ENCODE measurements at places on chromosomes 6 and 20.

GRCh38 chr20:17941087-17941825 is 27.3 kb downstream of the SNX5 start:
- DNase-seq: no peak

- DNase-seq: no peak
Measured at GRCh38 chr6:139538366-139538765, 163.9 kb upstream of the CITED2 start.

- no peak for DNase-seq
Measured at GRCh38 chr6:126180585-126180984, 159.3 kb upstream of the CENPW start.

- DNase-seq: no peak
Measured at GRCh38 chr20:6157345-6157744, 34.5 kb upstream of the FERMT1 start.

DNA sequence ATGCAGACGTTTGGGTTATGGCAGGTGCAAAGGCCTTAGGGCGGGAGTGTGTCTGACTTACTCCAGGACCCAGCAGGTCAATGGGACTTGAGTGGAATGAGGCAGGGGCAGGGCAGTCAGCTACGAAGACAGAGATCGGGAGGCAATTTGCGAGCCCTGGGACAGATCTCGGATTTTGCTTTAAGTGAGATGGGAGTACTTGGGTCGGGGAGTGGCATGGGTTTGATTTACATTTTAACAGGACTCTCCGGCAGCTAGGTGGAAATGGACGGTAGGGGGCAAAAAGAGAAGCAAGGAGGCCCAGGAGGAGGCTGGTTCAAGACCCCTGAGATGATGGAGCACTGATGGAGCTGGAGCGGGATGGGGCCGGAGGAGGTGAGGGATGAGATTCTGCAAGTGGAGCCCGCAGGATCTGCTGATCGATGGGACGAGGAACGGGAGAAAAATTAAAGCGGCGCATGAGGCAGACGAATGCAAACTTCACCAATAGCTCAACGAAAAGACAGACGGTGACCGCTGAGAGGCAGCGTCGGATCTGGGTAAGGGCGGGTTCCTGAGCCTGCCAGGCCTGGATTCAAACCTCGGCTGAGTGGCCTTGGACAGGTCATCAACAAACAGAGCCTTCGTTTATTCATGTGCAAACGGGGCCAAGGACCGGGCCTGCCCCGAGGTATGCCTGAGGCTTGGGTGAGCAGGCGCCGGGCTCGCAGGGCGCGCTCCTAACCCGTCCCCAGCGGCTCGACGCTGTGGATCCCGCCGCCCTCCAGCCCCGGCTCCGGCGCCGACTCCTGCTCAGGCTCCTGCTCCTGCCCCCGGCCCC is 756 bp upstream of the RBCK1 start:
- peak; percentile 83 for DNase-seq

- no peak for DNase-seq
Measured at GRCh38 chr6:92377137-92377536, 1042.2 kb downstream of the EPHA7 start.

DNA sequence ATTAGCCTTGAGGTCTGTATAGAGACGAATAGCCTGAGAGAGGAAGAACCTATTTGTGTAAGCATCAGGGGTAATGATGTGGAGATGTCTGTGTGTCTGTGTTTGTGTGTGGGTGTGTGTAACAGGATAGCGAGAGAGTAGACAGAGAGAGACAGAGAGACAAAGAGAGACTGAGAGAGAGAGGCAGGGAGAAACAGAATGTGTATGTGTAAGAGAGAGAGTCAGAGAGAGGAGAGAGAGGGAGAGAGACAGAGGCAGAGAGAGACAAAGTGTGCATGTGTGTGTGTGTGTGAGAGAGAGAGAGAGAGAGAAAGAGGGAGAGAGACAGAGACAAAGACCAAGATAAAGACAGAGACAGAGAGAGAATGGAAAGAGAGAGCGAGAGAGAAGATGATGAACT is 396.1 kb downstream of the PAX1 start:
- no peak for DNase-seq

GRCh38 chr6:42315991-42316970 is 98.6 kb upstream of the MRPS10 start:
- no peak for DNase-seq

- DNase-seq: peak; percentile 63
Measured at GRCh38 chr6:147204060-147204785, at the start of gene STXBP5. Gene STXBP5, plus strand, starts transcription at chr6:147204417. Its CDS starts 116 bp downstream, at chr6:147204533.

DNA sequence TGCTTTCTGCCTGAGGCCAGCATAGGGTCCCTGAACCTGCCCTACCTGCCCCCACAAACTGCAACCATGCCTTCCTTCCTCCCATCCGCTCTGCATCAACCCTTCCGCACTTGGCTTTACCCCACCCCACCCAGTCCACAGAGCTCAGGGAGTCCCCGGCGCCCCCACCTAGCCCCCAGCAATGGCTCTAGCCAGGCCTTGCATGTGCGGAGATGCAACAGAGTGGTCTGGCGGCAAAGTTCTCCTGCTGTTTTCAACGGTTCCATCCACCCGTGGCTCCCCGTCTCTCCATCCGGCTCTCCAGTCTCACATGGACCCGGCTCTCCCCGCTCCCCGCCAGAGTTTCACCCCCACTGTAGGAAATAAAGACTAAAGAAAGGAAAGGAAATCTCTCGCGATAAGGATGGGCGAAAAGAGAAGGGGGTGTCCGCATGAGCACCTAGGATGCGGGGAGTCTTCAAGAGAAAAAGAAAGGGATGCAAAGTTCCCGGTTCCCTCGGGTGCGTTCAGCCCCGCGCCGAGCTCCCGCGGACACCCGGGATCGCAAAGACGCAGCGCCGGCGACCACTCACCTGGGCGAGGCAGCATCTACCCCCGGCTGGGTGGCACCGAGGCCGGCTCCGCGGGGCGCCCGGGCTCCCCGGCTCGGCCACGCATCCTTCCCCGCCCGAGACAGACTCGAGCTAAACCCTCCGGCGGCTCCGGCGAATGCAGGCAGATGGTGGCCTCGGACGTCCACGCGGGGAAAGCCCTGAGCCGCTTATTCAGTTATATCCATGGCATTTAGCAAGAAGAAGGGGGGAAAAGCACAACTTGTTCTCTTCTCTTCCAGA is 579 bp downstream of the LRFN2 start:
- peak; percentile 59 for DNase-seq

DNA sequence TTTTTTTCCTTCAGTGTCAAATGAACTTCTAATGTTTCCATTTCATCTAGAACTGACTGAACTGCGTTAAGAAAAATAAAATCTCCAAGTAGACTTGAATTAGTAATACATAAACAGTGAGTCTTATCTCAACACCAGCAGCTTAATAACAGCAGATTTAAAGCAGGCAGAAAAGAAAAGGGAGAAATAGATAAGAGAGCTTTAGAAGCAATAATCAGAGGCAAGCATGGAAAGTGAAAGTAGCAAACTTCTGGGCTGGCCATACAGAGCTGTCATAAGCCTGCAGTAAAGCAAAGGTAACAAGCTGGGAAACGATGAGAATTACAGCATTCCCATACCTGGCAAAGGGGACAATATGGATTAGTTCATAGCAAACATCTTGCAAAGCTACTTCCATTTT is 16.9 kb upstream of the ANGPT4 start:
- DNase-seq: no peak

- no peak for DNase-seq
Measured at GRCh38 chr6:97231911-97232310, 51.1 kb downstream of the MMS22L start.

DNA sequence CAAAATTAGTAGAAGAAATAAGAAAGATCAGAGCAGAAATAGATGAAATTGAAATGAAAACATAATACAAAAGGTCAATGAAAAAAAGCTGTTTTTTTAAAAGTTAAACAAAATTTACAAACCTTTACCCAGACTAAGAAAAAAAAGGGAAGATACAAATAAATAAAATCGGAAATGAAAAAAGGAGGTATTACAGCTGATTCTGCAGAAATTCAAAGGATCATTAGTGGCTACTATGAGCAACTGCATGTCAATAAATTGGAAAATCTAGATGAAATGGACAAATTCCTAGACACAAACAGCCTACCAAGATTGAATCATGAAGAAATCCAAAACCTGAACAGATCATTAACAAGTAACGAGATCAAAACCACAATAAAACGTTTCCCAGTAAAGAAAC is 59.2 kb downstream of the ZFP64 start:
- DNase-seq: no peak

- no peak for DNase-seq
Measured at GRCh38 chr6:14550410-14550809, 432.8 kb downstream of the CD83 start.

GRCh38 chr20:61516346-61517208 is 264.5 kb downstream of the CDH4 start:
- no peak for DNase-seq

DNA sequence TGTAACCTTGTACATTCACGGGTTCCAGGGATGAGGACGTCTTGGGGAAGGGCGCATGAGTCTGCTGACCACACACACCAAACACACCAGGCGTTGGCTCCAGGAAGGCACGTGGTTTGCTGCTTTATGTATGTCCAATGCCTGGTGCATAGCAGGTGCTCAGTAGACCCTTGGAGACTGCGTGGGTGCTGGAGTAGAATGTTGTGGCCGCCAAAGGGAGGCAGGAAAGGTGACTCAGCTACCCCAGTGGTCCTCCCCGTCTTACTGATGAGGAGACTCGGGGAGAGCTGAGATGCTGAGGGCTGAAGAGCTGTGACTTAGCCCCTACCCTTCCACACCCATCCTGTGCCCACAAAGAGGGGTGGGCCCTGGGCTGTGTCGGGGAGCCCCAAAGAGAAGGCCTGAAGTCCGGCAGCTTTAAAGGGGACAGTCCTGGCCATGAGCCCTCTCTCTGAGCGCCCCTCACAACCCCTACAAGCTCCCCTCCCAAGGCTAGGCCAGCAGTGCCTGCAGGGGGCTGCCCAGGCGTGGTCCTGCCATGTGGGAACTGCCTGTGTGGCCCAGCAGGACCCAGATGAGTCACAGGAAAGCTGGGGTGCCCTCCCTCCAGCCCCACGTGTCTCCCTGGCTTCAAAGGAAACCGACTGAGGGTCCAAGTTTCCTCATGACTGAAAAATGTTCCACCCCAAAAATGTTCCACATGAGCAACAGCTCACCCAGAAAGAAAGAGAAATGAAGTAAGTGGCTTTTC is 28.0 kb upstream of the PTGIS start:
- peak; percentile 41 for DNase-seq

GRCh38 chr20:36043441-36043840 is 75.1 kb downstream of the CNBD2 start:
- no peak for DNase-seq

- DNase-seq: no peak
Measured at GRCh38 chr6:133033263-133033662, 207.9 kb upstream of the EYA4 start.

GRCh38 chr20:35369804-35370203 is 42.0 kb downstream of the UQCC1 start:
- DNase-seq: no peak

DNA sequence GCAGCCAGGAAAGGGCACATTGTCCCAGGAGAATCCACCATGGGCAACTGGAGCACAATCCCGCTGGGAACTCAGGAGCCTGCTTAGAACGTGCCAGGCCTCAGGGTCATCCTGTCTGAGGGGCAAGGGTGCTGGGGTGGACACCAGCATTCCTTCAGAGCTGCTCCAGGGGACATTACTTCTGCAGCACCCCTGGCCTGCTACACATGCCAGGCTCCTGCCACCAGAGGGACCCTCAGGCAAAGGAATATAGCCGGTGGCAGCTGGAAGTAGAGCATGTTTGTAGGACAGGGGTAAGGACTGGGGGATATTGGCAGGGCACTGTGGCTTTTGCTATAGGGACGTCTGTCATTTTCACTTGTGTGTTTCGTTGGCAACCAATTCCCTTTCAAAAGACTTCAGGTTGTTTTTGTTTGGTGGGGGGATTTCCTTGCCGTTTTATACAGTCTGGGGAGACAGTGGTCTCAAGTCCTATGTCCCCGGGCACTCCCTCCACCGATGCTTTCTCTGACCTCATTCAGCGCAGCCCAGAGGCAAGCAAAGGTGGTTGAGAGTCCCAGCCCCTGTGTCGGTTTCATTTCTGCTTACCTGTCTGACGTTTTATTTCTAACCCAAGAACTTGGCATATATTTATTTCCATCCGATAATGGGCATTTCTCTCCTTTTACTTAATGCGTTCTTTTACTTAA is 130.8 kb downstream of the JPH2 start:
- DNase-seq: no peak

DNA sequence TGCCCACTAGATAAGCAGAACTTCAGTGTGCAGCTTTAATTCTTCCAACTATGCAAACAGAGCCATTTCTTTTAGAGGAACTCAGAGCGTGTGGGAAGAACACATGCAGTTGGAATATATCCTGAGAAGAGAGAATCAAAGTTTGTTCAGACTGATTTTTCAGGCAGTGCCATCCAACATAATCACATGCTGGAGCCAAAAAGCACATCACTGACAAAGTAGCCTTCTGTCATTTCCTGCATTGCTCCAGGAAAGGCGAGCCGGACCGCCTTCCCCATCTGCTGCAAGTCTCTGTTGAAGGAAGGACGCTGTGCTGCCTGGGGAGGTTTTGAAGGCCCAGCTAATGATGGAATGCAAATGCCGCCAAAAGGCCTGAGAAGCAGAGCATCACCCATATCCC is 98.4 kb downstream of the DOK5 start:
- DNase-seq: peak; percentile 49

GRCh38 chr20:38840053-38840893 is 34.8 kb downstream of the PPP1R16B start:
- no peak for DNase-seq

GRCh38 chr6:109019911-109020310 is 74.7 kb downstream of the SESN1 start:
- no peak for DNase-seq

GRCh38 chr6:34630040-34630439 is 66.5 kb downstream of the ILRUN start:
- no peak for DNase-seq

Measured in heart left ventricle (tissue), 16 donors.